ENCODE measurements at places on chromosomes 7 and 10.
A peak's percentile ranks its signal among the peaks of the same experiment; 100 is the strongest.

- peak; percentile 12 for DNase-seq
These were observed 140.8 kb upstream of the FAM20C start for GRCh38 chr7:51456-52068.

DNA sequence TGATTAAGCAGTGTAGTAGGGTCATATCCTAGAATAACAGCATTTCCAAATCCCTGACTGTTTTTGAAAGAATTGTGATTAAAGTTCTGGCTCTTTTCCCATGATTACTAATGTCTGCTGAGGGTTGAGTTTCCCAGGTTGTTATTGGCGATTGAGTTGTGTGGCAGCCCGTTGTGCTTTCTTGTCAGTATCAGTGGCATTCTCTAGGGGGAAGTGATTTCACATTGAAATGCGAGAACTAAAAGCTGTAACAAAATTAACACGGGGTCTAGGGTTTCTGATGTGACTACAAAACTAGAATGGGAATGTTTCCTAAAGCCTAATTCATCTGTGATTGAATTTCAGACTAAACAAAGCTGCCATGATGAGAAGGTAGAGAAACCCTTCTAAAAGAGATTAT, 349.4 kb downstream of the EXOC4 start:
- no peak for DNase-seq

GRCh38 chr10:35336921-35337823, 863 bp downstream of the CCNY start:
- no peak for DNase-seq

DNA sequence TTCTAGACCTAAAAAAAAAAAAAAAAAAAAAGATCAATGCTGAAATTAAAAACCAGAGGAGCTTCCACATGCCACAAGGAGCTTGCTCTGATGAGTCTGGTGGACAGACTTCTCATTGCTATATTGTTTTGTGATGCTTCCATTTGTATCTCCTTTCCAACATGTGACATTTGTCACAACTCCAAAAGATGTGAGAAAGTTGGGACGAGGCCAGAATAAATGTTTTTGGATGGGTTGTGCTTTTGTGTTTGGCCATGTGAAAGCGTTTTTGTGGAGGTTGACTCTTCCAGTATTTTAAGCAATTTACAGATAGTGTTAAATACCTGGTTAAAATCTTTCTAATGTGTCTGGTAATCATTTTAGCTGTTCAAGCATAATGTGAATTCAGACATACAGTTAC, 280.1 kb downstream of the SKAP2 start:
- no peak for DNase-seq

GRCh38 chr7:94403546-94403945, 8.9 kb downstream of the COL1A2 start:
- no peak for DNase-seq
